ENCODE measurements at places on chromosomes 13 and 19.
A peak's percentile ranks its signal among the peaks of the same experiment; 100 is the strongest.

DNA sequence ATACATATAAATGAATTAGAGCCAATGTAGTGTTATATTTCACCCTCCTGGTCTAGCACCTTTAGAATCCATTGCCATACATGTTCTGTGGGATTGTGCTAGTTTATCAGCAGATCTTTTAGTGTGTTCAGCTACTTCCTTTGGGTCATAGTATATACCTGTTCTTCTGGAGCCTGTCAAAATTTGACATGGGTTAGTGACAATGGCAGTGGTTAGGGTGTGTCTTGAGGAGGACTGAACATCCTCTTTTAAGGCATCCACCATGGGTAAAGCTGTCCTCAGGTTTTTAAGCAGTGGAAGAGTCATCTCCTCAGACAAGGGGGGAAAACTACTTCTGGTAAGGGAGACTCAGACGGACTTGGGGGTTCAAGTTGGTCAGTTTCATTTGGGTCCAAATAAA is 29.4 kb downstream of the DNAJC3 start:
- H3K27me3 ChIP-seq = no peaks in the 10 kb centered on the region
- H3K4me1 ChIP-seq = peaks cover 9% of the 10 kb centered on the region
- H3K27ac ChIP-seq = no peak overlapping the region
- peaks cover 2% of the 10 kb centered on the region for H3K36me3 ChIP-seq
- no peak overlapping the region for H3K4me3 ChIP-seq

DNA sequence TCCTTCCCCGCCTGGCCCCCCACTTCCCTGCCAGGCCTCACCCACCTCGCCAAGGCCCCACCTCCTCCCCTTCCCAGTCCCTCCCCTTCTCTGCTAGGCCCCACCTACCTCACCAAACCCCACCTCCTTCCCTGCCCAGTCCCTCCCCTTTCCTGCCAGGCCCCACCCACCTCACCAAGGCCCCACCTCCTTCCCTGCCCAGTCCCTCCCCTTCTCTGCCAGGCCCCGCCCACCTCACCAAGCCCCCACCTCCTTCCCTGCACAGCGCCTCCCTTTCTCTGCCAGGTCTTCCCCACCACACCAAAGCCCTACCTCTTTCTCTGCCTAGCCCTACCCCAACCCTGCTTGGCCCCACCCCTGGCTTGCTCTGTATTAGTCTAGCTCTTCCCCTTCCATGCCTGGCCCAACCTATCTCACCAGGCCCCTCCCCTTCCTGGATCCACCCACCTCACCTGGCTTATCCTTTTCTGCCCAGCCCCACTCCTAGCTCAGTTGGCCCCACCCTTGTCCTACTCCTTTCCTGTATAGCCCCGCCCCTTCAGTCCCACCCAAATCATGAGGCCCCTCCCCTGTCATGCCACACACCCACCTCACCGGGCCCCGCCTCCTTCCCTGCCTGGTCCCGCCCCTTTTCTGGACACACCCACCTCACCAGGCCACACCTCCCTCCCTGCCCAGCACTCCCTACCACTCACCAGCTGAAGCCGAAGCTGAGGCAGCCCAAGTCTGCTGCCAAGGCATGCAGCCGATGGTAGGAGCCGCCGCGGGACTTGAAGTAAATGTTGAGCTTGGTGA is 16.2 kb downstream of the CERS1 start:
- DNase-seq = peak; percentile 51
- no peaks in the 10 kb centered on the region for H3K27me3 ChIP-seq
- H3K36me3 ChIP-seq = no peaks in the 10 kb centered on the region
- no peaks in the 10 kb centered on the region for H3K4me1 ChIP-seq

- H3K4me1 ChIP-seq = no peaks in the 10 kb centered on the region
- H3K4me3 ChIP-seq = no peak overlapping the region
- DNase-seq = no peak
- no peaks in the 10 kb centered on the region for H3K36me3 ChIP-seq
Measured at GRCh38 chr13:107992542-107992941, 222.8 kb downstream of the LIG4 start.

DNA sequence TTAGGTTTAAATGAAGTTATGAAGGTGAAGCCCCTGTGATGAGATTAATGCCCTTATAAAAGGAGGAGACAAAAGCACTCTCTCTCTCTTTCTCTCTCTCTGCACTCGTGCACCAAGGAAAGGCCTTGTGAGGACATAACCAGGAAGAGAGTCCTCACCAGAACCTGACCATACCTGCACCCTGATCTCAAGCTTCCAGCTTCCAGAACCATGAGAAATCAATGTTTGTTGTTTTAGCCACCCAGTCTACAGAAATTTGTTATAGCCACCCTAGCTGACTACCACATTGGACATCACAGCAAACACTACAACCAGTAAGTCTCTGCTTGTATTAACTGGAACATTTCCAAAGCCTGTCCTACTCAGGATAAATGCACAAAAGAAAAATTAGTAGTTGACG is 34.7 kb upstream of the WDFY2 start:
- no peak overlapping the region for H3K4me3 ChIP-seq
- H3K27me3 ChIP-seq = no peaks in the 10 kb centered on the region
- DNase-seq = no peak
- H3K36me3 ChIP-seq = no peaks in the 10 kb centered on the region

GRCh38 chr19:12647490-12648071 is 19.0 kb downstream of the MAN2B1 start:
- H3K27me3 ChIP-seq = no peaks in the 10 kb centered on the region
- DNase-seq = peak; percentile 67
- H3K4me1 ChIP-seq = no peaks in the 10 kb centered on the region
- no peak overlapping the region for H3K27ac ChIP-seq
- peak overlapping the region; percentile 10 for H3K4me3 ChIP-seq

- no peaks in the 10 kb centered on the region for H3K27me3 ChIP-seq
- H3K36me3 ChIP-seq = no peaks in the 10 kb centered on the region
- no peak for DNase-seq
- no peak overlapping the region for H3K4me3 ChIP-seq
- no peak overlapping the region for H3K27ac ChIP-seq
- no peaks in the 10 kb centered on the region for H3K4me1 ChIP-seq
Measured at GRCh38 chr19:14222886-14223285, 16.9 kb upstream of the ADGRL1 start.

DNA sequence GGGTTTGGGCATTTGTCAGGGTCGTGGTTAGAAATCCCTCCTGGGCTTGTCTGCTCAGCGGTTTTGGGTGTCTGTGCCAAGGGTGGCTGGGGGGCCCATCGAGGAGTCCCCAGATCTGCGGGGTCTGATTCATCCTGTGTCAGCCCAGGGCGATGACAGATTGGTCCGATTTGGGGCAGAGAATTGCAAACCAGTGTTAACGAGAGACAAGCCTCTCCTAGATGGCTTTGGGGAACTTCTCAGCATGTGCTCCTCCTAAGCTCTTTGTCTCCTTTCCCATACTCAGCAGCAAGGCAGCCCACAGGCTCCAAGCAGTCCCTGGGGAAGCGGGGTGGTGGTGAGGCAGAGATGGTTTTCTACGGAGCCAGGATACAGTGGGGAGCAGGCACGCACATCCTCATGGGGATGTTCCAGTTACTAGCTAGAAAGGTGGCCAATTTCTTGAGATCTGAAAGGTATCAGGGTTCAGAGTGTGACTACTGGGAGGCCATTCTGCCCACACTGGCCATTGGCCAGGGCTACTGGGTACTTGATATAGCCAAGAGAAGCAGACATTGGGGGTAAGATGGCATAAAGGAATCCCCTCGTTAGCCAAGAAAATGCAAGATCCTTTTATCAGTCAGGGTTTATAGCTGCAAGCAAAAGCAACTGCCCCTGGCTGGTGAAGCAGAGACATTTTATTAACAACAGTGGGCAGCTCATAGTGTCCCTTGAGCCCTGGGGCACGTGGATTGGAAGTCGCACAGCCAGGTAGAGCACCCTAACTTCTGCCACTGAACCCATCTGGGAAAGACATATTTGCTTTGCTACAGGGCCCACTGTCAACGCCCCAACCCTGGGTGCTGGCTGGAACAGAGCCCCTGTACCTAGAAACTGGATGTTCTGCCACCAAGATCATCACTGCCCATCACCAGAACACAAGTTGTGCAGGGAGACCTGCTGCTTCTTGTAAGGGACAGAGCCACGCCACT is 63.6 kb downstream of the RGCC start:
- no peak overlapping the region for H3K4me3 ChIP-seq
- H3K36me3 ChIP-seq = no peaks in the 10 kb centered on the region
- H3K4me1 ChIP-seq = no peaks in the 10 kb centered on the region
- no peak overlapping the region for H3K27ac ChIP-seq
- no peak for DNase-seq

GRCh38 chr13:83085186-83085900 is 796.9 kb downstream of the SLITRK1 start:
- no peaks in the 10 kb centered on the region for H3K4me1 ChIP-seq
- no peaks in the 10 kb centered on the region for H3K36me3 ChIP-seq
- no peaks in the 10 kb centered on the region for H3K27me3 ChIP-seq
- H3K4me3 ChIP-seq = no peak overlapping the region
